ENCODE measurements at places on chromosomes 7 and 10. TPM values are rescaled to one million over a fixed set of nuclear protein-coding genes. Genes with fewer than 3 reads are reported as not detected.

DNA sequence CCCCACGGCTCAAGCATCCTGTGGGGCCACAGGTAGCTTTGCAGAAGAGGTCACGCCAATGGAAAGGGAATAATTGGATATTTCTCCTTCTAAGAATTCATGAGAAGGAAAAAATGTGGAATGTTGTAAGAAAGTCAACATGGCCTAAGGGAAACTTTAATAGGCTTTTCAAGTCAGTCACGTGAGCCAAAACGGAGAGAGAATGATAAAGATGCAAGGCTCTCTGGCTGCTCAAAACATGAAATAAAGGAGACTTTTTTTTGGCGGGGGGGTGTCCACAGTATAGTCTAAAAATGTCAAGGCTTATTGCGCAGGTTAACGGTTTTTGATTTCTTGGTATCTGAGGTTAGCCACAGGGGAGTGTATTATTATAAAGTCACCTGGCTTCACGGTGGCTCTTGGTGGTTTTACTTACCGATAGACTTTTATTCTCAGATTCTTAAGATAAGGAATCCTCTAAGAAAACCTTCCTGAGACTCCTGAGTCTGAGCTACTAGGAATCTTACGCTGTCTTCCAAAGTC lies 148.1 kb downstream of the ARHGAP21 start:
- DNase-seq, result peak; percentile 28

GRCh38 chr7:157638563-157638962 lies 301.8 kb downstream of the DNAJB6 start:
- DNase-seq, result no peak

- peak; percentile 6 for DNase-seq
Observed at GRCh38 chr10:120945801-120946302, 94.7 kb downstream of the WDR11 start.

DNA sequence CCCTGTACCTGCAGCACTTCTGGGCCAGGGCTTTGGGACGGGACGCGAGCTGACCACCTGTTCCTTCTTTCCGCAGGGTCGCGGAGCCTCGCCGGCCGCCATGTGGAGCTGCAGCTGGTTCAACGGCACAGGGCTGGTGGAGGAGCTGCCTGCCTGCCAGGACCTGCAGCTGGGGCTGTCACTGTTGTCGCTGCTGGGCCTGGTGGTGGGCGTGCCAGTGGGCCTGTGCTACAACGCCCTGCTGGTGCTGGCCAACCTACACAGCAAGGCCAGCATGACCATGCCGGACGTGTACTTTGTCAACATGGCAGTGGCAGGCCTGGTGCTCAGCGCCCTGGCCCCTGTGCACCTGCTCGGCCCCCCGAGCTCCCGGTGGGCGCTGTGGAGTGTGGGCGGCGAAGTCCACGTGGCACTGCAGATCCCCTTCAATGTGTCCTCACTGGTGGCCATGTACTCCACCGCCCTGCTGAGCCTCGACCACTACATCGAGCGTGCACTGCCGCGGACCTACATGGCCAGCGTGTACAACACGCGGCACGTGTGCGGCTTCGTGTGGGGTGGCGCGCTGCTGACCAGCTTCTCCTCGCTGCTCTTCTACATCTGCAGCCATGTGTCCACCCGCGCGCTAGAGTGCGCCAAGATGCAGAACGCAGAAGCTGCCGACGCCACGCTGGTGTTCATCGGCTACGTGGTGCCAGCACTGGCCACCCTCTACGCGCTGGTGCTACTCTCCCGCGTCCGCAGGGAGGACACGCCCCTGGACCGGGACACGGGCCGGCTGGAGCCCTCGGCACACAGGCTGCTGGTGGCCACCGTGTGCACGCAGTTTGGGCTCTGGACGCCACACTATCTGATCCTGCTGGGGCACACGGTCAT lies 13.3 kb downstream of the GPR146 start:
- DNase-seq, result no peak

GRCh38 chr10:94349327-94349726 lies 13.4 kb downstream of the NOC3L start:
- no peak for DNase-seq

GRCh38 chr7:157411580-157411979 lies 74.8 kb downstream of the DNAJB6 start:
- DNase-seq, result no peak

- no peak for DNase-seq
Observed at GRCh38 chr7:5700391-5700985, 81.0 kb downstream of the RNF216 start.

DNA sequence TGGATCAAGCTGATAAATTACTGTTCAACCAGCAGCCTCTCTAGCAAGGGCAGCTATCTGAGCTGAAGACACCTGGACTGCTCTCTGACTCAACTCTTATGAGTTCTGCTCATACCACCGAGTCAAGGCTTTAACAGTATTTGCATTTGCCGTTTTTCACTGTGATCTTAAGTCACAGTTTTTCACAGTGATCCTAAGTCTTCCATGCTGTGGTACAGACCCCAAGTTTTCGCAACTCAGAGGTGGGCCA lies 31.3 kb downstream of the PIP4K2A start:
- DNase-seq, result peak; percentile 44

GRCh38 chr10:43945094-43945730 lies 296.5 kb upstream of the ZNF32 start:
- no peak for DNase-seq

- DNase-seq, result no peak
Observed at GRCh38 chr7:78090616-78091015, 292.0 kb downstream of the PHTF2 start.

DNA sequence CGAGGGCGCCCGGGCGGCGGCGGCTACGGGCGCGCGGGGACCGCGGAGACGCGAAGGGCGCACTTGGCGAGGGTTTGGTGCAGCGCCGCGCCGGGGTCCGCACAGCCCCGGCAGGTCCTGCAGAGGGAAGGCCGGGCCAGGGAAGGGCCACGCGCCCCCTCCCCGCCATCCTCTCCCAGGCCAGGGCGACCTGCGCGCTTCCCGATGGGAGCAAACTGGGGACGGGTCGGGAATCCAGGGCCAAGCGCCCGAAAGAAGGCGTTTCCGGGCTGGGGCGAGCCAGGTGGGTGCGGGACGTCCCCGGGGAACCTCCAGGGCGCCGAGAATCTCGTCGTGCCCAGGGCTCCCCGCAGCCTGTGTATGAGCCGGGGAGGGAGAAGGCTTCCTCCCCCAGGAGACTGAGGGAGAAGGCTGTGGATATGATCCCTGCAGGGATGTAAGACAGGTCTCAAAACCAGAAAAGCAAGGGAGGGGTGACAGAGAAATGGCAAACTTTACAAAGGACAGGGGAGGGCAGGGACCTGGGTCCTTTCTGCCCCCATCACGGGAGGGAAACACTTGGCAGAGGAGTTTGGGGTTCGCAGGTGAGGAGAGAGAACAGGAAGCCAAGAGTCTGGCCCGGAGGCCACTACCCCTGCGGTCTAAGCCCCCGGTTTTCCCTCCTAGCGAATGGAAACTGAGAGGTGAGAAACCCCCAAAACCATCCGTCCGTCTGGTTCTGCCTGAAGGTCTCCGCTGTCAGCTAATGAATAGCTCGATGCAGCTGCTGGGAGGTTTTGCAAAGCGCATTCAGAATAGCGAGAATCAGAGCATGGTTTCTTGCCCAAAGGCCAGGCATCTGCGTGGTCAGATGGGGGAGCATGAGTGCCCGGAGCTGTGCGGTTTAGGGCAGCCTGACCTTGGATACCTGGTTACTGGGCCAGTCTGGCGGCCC lies 674 bp downstream of the AMZ1 start:
- peak; percentile 95 for DNase-seq

- DNase-seq, result peak; percentile 56
Observed at GRCh38 chr10:69644658-69645295, 14.7 kb downstream of the FAM241B start.

DNA sequence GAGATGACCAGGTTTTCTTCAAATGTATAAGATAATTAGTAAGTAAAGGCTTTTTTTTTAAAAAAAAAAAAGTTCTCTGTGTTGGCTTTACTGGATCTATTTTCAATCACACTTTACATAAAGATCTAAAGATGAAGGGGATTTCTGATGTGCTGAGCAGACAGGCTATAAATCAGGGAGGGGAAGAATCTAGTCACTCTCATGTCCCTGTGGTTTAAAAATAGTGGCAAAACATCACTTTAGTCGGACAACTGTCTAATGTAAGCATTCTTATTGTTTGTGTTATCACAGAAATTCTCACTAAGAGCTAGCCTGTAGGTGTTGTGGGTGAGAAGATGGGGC lies 132.7 kb downstream of the ICA1 start:
- no peak for DNase-seq

GRCh38 chr10:82943142-82943541 lies 1068.1 kb downstream of the NRG3 start:
- no peak for DNase-seq

DNA sequence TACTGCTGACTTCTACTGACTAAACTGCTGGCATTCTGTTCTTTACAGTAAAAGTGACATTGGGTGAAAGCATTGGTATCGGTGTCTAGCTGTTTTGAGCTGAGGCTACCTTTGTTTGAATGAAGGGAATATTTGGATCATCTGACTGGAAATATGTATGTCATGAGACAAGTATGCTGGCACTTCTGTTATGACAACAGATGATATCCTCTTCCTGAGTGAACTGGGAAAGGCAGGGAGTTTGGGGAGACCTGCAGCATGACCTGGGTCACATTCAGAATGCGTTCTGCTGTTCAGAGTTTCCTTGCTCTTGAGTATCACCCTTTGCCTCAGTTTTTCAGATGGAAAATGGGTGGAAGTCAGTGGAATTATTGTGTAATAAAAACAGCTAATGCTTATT lies 81.8 kb downstream of the PLCE1 start:
- no peak for DNase-seq

DNA sequence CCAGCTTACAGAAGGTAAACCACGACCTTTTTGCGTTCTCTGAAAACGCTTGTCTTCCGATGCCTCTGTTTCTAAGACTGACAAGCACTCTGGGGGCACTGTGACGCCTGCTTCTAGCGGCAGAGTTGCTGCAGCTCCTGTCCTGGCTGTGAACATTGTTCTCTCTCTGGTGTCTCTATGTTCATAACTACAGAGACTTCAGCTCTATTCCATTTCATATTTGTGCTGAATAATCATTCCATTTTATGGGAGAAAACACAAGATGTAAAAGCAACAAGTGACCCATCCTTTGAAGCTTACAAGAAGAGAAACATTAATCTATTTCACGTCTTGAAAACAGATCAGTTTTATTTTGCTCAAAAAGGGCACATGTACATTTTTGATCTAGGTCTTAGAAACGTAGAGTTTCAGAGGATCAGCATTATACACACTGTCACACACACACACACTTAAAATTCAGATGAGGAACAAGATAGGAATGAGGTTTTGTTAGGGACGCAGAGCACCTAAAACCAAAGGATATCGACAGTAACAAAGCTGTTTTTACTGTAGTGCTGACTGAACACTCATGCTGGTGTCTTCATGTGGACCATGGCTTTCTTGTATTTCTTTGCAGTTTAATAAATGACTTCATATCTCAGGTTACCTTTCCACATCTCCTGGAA lies 3.0 kb downstream of the IKZF1 start:
- DNase-seq, result no peak

GRCh38 chr7:133477791-133478190 lies 224.9 kb downstream of the EXOC4 start:
- DNase-seq, result no peak

DNA sequence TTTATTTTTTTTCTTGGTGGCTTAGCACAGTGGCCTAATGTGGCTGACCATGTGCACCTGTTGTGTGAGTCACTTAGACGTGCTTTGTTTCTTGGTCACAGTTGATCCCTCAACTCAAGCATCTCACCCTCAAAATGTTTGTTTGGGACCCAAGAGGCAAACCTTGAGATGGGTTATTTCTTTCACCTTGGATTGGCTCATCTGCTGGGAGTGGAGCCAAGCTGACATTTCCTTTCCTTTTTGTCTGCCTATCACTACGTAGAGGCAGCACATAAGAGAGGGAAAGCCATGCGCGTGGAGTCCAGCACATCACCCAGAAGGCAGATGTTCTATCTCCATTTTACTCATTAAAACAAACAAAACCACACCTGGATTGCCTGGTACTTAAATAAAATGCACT lies 6.4 kb upstream of the PRKCQ start:
- no peak for DNase-seq

DNA sequence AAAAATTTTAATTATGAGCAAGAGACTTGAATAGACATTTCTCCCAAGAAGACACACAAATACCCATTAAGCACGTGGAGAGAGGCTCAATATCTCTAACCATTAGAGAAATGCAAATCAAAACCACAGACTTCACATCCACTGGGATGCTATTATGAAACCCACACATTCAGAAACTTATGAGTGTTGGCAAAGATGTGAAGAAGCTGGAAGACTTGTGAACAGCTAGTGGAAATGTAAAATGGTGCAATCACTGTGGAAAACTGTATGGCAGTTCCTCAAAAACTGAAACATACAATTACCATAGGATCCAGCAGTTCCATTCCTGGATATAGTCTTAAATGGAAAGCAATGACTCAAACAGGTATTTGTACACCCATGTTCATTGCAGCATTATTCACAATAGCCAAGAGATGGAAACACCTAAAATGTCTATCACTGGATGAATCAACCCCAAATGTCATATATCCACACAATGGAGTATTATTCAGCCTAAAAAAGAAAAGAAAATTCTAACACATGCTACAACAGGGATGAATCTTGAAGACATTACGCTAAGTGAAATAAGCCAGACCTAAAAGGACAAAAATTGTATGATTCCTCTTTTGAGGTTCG lies 53.5 kb upstream of the FRMD4A start:
- no peak for DNase-seq

DNA sequence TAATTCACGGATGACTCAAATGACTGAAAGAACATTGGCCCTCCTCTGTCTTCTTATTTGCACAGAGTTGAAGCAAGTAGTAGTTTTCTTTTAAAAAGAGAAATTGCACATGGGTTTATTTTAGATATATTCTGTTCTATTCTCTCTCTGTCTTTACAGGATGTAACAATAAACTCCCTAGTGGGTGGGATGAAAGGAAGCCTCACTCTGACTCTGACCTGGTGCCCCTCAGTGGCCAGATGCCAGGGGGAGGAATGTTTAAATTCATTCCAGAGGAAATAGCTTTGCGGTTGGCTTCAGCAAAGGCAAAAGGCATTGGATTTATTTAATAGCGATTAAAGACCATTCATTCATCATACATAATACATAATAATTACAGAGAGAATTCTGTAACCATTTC lies 156.4 kb upstream of the MTPN start:
- peak; percentile 85 for DNase-seq

DNA sequence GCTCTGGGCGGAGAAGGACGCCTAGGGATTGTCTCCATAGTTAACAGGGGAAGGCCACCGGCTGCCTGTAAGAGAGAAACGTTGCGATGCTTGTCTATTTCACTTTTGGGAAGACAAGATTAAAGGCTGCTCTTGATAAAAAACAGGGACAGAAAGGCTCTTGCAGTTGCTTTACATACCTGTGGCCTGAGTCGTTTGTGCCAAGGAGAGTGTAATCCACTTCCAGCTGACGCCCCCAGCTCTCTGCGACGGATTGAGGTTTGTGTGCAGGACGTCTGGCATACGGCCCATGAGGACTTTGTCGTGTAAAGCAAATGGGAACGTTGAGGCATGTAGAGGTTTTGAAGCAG lies 1.1 kb downstream of the MAP3K8 start:
- DNase-seq, result peak; percentile 55

Gene PPP1R9A
- under 0.01 TPM for total RNA-seq

Gene AGR3
- total RNA-seq, result not detected

Gene ANKMY2
- 34.0 TPM for total RNA-seq

Gene MSS51
- total RNA-seq, result 0.24 TPM

Gene GDF10
- not detected for total RNA-seq

Gene SUN3
- not detected for total RNA-seq

Gene CNTNAP2
- total RNA-seq, result not detected

Gene URGCP
- total RNA-seq, result 29.4 TPM

Gene CLRN3
- total RNA-seq, result not detected

Gene CCL26
- total RNA-seq, result 0.36 TPM

Gene DKK1
- 7.3 TPM for total RNA-seq

Gene GSDME
- 20.2 TPM for total RNA-seq

Gene PNLIPRP3
- total RNA-seq, result not detected

Gene GPR85
- 4.2 TPM for total RNA-seq
